CD4-positive, alpha-beta T cell treated with Interleukin-10 for 1 hour (primary cell): ENCODE measurements at places on chromosomes 16 and 17.

GRCh38 chr17:82321947-82322466 is 4.6 kb upstream of the CD7 start:
- DNase-seq: no peak

DNA sequence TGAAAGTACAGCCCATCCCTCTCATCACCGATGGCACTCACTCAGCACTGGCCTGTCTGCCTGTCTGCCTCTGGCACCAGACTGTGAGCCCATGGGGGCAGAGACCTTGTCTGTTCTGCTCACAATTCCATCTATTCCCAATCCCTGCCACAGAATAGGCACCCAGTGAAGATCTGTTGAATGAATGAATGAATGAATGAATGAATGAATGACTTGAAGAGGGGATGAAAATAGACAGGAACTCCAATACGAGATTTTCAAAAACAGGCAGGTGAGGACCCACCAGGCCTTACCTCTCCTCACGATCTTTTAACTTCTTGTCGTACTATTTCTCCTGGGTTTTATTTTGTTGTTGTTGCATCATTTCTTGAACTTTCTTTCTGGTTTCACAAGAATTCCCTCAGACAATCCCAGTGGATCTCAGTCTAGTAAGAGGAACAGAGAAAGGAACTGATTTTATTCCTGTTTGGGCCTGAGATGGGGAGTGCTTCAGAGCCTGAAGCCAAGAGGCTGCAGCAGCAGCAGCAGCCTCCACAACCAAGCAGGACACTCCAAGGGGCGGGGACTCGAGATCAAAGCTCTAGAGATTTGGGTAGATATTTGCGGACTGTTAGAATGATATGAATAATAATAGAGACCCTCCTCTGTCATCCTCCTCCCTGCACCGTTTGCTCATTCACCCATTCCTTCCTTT is 17.7 kb downstream of the KRT9 start:
- no peak for DNase-seq

DNA sequence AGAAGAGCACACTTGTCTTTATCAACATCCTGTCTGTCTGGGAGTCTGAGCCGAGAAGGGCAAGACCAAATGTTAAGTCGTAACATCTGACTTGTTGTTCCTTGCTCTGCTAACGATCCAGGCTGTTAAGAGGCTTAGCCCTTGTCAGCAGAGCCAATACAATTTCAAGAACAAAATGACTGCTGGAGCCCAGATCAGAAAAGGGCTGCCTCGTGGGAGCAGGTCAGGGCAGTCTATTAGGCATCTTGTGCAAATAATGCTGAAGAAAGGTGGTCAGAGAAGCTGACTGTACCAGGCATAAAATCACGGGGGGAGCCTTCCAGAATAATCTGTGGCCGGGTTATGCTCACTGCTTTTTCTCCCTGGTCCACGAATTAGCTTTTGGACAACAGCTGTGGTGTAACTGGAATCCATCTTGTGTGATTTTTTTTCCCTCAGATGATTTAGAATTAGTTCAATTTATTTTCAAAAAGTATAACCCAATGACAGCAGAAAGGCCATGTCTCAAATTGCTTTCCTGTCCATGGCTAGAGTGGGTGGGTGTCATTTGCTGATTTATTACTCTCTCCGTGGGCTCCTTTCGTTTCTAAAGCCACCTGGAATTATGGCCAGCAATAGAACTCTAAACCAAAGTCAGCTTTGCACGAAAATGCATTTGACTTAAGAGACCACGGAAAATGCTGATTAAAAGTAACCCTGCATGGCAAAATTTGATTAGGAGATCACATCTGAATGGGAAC is 221.1 kb upstream of the HSBP1 start:
- DNase-seq: no peak

DNA sequence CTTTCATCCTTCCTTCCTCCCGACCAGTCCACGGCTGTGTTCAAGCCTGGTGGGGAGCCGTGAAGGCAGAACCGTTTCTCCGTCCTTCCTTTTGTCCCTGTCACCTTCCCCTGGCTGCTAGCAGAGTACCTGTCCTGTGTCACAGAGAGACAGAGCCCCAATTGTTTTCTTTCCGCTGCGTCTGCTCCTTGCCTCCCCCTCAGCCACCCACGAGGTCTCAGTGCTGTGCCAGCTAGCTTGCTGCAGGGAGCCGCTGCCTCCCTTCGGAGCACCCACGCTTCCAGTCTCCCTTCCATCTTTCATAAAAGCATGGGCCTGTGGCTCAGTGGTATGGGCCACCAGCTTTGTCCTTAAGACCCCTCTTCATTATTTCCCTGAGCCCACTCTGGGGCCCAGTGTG is 62.2 kb downstream of the MPRIP start:
- DNase-seq: no peak

DNA sequence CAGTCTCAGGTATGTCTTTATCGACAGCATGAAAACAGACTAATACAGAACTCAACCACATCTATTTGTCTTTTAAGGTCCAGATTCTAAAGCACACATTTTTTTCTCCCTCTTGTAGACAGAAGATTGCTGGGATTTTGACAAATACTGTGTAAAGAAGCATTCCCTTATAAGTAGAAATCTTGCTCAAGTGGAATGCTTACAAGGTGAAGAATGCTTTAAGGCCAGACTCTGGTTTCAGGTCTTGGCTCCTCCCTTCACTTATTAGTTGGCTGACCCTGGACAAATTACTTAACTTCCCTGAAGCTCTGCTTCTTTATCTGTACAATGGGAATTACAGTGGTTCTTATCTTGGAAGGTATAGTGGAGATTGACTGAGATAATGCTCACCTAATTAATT is 242.3 kb upstream of the IRX5 start:
- DNase-seq: no peak
